ENCODE measurements at places on chromosomes 12 and 14.

DNA sequence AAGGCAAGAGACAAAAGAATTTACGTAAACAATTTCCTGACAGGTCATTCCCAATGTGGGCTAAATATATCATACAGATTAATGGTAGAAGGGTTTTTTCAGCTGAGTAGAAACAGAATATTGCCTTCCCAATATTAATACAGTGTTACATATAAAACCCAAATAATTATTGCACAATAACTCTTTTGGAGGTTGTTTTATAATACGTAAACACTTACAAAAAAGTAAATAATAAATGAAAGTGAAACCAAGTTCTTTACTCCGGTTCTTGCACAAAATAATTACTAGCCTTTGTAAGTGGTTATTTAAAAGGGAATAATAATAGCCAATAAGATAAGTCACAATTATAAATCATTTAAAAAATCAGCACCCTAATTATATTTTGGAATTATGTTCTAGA lies 118.6 kb upstream of the SSTR1 start:
- DNase-seq = no peak

GRCh38 chr14:98223106-98223505 lies 1048.9 kb downstream of the BCL11B start:
- DNase-seq = no peak

- no peak for DNase-seq
These were observed 86.8 kb downstream of the SOX5 start for GRCh38 chr12:23862701-23863100.

DNA sequence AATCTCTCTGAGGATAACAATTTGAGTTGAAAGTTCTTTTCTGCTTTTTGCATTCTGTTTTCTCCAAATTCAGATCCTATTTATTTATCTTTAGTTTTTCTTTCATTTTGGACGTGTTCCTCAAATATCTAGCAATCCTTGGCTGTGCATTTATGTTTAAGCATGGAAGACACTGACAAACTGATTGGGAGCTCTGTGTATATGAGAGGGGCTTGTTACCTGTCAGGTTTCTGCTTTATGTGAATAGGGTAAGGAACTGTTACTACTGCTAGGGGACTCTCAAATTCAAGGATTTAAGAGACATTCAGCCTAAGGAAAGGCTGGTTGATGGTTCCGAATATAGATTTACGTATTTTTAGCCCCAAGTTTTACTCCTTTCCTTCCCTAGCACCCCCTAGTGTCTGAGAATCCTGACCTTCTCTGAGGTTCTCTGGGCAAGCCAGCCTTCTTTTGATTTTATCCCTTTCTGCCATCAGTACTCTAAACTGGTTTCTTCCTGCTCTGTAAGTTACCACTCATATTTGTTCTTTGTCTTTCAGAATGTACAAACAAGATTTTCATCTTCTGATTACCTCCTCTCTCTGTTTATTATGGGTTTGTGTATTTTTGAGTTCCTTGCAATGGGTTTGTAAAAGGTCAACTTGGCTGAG lies 30.5 kb downstream of the YLPM1 start:
- no peak for DNase-seq

DNA sequence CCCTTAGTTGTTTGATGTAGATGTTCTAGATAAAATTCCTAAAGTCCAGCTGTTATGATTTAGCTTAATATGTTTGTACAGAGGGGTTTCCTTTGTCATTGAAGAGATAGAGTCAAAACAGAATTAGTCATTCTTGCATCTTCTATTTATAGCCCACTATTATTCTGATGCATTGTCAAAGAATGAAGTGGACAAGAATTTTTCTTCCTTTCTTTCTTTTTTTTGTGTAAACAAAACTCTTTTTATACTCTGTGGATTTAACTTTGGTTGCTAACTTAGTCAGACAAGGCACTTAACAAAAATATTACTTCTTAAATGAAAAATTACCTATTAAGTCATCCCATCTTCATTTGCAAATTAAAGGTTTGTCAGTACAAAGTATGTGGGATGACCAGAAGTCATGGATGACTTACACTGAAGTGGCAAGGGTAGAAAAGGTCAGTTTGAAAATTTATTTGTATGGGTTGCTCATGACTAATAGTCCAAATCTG lies 215.6 kb upstream of the DDHD1 start:
- no peak for DNase-seq
